Fibroblast of skin of abdomen (primary cell): ENCODE measurements at places on chromosomes 12 and 14.

DNA sequence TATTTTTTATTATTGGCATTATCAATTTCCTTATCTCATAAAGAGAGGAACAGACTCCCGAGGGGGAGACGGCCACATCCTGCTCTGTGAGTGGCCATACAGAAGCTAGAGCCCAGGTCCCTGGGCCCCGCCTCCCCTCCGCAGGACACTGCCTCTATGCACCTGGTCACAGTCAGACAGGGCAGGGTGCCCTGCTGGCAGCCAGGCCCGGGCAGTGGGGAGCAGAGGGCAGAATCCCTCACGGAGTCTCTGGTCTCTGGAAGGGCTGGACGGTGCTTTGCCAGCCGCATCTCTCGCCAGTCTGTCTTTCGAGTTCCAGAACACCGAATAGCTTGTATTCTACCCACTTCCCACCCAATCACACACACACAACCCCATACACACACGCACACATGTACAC is 16.4 kb upstream of the CACNA2D4 start:
- DNase-seq = no peak

GRCh38 chr12:6182279-6182898 is 17.8 kb upstream of the CD9 start:
- peak; percentile 54 for DNase-seq

- DNase-seq = no peak
These were observed 18.2 kb upstream of the ITPR2 start for GRCh38 chr12:26851031-26851809.

DNA sequence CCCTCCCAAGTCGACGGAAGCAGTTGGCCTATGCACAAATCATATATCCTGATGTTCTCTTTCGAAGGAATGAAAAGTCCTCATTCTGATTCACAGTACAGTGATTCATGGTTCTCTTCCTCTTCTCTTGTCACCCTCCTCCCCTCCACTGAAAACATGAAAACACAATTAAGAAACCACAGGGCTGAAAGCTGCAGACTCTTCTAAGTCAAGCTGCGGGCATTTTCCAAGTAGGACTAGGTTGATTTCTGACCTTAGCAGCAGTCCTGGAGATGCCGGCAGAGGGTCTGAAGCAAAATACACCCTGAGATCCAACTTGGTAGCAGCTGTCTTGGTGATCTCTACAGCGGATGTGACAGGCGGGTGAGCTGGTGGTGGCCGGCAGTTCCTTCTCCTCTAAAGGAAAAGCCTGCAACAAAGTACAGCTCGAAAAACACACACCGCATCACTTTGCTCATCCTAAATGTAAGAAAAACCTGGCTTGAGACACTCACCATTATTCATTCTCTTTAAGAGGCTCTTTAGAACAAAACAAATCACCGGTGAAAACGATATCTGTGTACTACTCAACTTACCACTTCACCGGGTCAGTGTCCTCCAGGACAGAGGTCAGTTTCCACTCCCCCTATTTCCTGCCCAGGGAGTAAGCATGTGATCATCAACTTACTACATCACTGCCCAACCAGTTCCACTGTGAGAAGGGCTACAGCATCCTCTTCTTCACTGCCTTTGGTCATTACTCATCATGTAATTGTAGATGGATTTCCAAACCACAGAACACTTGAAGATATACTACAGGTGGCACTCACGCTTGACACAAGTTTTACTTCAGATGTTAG is 6.0 kb downstream of the TMCC3 start:
- peak; percentile 65 for DNase-seq

DNA sequence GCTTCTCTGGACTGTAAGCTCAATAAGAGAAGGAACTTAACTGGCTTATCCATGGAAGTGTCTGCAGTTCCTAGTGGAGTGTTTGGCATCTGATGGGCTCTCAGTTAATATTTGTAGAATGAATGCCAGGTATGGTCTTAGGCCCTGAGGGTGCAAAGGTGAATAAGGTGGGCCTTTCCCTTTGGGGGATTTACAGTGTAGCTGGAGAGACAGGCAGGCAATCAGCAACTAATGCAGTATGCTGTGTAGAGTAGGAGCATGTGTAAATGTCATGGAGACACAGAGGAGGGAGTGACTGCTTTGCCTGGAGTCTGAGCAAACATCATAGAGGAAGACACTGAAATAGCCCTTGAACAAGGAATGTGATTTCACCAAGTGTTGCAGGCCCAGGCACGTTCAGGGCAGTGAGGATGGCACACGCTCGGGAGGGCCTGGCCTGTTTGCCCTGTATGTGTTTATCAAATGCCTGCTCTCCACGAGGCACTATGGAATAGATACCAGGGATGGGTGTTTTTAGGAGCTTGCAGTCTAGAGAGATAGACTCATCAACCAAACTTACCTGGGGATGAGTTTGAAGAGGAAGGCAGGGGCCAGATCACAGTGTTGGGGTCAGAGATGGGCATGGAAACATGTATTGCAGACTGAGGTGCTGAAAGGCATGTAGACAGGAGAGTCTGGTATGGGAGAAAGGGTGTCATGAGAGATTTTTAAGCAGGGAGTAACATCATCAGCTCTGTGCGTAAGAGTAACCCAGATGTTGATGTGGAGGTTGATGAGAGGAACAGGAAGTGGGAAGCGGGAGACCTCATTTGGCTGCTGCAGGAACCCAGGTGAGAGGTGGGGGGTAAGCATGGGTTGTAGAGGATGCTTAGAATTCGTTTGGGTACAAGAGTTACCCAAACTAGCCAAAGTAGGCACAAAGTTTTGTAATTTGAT is 54.1 kb downstream of the PLXNC1 start:
- DNase-seq = no peak

DNA sequence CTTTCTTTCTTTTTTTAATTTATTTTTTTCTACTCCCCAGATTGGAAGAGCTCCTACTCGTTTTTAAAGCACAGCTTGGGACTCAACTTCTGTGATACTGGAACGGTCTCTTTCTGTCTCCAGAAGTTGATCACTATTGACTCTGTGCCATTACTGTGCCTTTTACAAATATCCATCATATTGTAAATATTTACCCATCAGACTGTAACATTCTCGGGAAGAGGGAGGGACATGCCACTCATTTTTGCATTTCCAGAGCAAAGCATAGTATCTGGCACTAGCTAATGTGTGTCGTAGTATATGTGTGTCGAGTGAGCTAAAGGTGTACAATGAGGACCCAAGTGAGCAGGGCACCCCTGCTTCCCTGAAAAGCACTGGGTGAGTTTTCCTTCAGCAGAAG is 24.0 kb upstream of the GSG1 start:
- DNase-seq = no peak

DNA sequence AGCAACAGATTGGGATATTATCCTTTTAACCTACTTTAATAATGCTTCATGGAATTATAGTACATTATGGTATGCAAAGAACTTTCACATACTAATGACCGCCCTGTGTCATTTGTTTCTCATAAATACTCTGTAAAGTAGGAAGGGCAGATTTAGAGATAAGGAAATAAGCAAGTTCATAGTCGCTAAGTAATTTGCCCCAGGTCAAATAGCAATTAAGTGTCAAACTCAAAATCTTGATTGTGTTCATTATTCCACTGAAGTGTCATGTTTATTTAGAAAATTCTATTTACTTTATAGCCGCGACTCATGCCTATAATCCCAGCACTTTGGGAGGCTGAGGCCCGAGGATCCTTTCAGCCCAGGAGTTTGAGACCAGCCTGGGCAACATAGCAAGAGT is 98.7 kb upstream of the ATF1 start:
- no peak for DNase-seq

DNA sequence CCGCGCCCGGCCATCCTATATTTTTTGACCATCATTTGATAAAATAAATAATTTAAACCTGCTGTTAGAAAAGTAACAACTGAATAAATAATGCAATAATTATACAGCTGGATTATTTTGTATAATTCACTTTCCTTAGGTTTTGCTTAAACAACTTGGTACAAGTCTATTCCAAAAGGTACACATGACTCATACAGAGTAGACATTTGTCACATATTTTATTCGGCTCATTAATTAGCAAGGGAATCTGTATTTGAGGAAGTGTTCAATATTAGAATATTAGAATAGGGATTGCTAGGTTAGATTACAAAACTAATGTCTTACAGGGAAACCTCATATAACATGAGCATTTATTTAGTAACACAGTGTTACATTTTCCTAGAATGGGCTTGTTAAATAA is 48.7 kb downstream of the ATP2A2 start:
- DNase-seq = no peak

- no peak for DNase-seq
These were observed 1351.1 kb downstream of the TMEM121 start for GRCh38 chr14:106877517-106877916.

- DNase-seq = no peak
These were observed 53.6 kb upstream of the TRAF3 start for GRCh38 chr14:102723650-102724049.

- no peak for DNase-seq
These were observed 256.9 kb downstream of the CACNA1C start for GRCh38 chr12:2309647-2310046.

- no peak for DNase-seq
These were observed 53.0 kb downstream of the WSCD2 start for GRCh38 chr12:108182096-108182495.

GRCh38 chr12:130401703-130402102 is 64.0 kb downstream of the PIWIL1 start:
- no peak for DNase-seq

DNA sequence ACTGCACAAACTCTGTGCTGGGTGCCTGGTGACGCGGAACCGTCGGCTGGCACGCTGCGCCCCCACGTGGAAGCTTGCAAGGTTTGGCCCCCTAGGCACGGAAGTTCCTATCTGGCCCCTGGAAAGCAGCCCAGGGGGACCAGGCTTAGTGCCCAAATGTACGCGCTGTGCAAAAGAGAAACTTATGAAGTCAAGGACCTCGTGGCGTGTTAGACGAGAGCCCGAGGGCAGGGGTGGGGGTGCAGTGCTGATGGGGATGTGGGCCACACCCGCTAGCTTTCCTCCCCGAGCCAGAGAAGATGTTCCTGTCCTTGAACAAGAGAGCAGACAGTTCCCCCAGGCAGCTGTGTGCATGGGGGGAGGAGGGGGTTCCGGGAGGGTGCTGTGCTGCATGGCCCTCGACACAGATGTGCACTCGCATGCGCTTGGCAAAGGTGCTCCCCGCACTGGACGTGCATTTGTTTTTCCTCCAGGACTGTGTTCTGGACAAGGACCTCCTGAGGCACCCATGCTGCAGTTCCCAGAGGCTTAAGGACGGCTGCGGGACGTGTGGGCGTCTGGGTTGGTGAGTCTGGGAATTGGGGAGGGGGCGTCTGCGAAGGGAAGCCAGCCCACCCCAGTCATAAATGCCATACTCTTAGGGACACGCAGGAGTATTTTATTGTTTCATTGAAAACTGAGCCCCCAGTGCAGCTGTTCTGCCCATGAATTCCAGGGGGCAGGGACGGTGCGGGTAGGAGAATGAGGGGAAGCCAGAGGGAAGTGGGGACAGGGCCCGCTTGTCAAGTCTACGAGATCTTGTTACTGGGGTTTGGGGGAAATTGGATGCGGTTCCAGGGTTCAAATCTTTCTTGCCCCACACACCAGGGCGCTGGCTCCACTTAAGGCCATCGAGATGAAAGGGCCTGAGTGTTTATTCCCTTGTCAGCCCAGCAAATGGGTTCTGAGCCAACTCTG is 80.0 kb downstream of the NTF3 start:
- peak; percentile 52 for DNase-seq

DNA sequence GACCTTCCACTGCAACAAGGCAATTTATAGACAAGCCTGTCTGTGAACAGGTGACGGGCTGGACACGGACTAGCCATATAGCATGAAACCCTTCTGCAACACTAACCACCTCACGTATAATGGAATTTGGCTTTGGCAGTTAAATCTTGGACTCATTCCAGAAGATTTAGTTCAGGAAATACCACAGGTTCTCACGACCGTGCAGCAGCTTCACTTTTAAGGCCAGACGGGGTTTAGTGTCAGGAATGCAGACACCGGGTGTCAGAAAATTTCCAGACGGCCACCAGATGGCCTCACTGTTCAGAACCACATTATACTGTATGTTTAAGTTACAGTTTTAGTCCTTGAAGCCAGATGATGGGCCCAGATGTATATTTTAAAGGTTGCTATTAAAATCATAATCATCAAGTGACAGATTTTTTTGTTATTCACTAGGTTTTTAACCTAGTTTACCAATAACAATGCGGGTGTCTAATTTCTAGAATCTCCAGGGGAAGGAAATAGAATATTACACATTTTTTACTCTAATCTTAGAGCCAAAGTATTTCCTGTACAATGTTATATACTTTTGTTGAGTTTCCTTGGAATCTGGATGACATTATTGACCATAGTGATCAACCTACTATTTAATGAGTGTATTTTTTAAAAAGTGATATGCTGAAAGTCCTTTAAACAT is 90.5 kb upstream of the TMPO start:
- peak; percentile 94 for DNase-seq

DNA sequence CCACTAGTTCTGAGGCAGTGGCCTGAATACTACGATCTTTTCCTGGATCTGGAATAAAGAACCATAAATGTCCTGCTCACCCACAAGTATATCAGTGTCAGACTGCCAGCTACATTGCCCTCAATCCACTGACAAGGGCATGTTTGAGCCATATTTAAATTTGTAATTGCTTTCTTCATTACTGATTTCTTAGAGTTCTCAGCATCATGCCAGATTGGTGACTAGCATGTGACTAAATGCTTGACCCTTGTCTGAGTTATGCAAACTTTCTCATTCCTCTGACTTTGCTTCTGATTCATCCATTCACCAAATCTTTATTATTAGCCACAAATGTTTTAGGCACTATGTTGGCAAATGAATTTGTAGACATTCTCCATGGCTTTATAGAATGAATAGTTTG is 143.6 kb upstream of the SLC16A7 start:
- peak; percentile 90 for DNase-seq

DNA sequence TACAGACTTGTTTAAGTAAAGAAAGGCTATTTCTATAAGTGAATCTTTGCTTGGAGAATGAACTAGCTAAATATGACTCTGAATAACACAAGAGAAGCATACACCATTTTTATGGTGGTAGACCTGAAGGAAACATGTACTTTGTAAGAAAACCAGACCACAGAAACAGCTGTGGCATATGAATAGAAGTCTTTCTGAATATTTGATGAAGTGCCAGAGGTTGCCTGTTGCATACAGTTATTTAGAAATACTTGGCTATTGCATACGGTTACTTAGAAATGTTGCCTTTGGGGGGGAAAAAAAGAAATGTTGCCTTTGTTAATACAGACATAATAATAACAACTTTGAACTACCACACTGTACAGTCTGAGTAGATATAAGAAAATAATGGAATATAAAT is 16.8 kb upstream of the LEMD3 start:
- DNase-seq = peak; percentile 36

DNA sequence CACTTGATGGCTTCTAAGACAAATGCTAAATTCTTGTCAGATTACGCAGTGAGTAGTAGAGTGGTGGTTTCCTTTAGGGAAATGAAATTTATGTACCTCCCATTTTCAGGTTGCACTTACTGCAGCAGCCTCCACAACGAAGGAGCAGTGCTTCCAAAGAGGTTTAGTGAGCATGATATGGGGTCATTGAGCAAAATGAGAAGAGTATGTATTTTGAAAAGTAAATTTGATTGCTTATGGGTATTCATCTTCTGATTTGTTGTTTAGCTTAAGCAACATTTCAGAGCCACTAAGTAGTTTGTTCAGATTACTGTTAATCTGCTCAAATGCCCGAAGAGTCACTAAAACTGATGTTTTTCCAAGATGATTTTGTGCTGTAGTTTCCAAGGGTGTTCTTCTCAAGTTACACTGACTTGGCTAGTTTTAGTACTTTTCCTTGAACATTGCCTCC is 493.6 kb downstream of the PCNX1 start:
- DNase-seq = peak; percentile 44
